Spleen (tissue), 13 donors: ENCODE measurements at places on chromosomes 3 and 15. TPM values are rescaled to one million over a fixed set of nuclear protein-coding genes. Genes with fewer than 3 reads are reported as not detected.

Gene SERINC4
- 0.24 TPM for polyA plus RNA-seq

Gene LRRIQ4
- polyA plus RNA-seq, result not detected

Gene CHRD
- polyA plus RNA-seq, result 5.2 TPM

Gene NAALADL2
- polyA plus RNA-seq, result 0.38 TPM

Gene ALDH1L1
- 0.35 TPM for polyA plus RNA-seq

Gene LRRC57
- 3.9 TPM for polyA plus RNA-seq

Gene C3orf22
- not detected for polyA plus RNA-seq

Gene GOLGA6D
- not detected for polyA plus RNA-seq

Gene ZPLD1
- not detected for polyA plus RNA-seq

Gene TEX55
- not detected for polyA plus RNA-seq

DNA sequence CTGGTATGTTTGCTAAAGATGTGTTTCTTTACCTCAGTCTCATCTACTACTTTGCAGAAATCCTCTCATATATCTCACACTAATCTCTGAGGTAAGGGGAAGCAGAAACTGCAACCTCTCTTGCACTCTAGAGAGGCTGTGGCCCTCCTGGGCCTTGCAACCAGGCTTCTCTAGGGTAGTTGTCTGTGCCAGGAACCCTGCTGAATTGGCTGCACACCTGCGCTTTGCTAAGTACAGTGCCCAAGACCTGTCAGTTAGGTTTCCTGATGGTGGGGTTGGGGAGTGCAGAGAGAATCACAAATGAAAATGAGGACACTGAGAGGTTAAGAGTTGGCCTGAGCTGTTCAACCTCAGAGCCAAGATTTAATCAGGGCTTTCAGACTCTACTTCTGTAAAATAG lies 117.2 kb upstream of the PLXNA1 start:
- DNase-seq, result no peak
- H3K36me3 ChIP-seq, result no peaks in the 10 kb centered on the region
- peaks cover 5% of the 10 kb centered on the region for H3K4me1 ChIP-seq
- no peaks in the 10 kb centered on the region for H3K27me3 ChIP-seq
- H3K27ac ChIP-seq, result no peak overlapping the region

DNA sequence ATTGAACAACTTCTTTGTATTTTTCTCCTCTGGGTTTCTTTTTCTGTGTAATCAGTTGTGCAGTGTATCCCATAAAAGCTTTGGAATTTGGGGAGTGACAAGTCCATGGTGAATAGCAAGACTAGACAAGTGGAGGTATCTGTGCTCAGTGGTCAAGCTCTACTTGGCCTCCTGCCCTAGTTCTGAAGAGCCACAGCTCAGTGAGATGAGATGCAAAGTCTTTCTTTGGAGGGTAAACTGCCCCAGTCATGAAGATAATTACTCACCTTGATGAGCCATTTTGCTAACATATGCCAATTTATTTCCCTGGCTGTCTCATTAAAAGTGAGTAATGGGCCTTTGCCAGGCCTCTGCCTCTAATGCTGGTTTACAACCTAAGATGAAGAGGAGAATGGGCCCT lies 271.2 kb upstream of the TRIM42 start:
- H3K27ac ChIP-seq, result no peak overlapping the region
- H3K4me3 ChIP-seq, result no peak overlapping the region
- no peaks in the 10 kb centered on the region for H3K4me1 ChIP-seq
- DNase-seq, result no peak

GRCh38 chr3:10223676-10224639 lies 24.3 kb upstream of the TATDN2 start:
- H3K36me3 ChIP-seq, result peaks cover 45% of the 10 kb centered on the region
- H3K27ac ChIP-seq, result peak overlapping the region; percentile 65
- peaks cover 92% of the 10 kb centered on the region for H3K4me1 ChIP-seq
- no peaks in the 10 kb centered on the region for H3K27me3 ChIP-seq

GRCh38 chr15:39896846-39897245 lies 23.2 kb downstream of the GPR176 start:
- no peaks in the 10 kb centered on the region for H3K27me3 ChIP-seq
- H3K36me3 ChIP-seq, result no peaks in the 10 kb centered on the region
- H3K4me1 ChIP-seq, result no peaks in the 10 kb centered on the region
- no peak overlapping the region for H3K4me3 ChIP-seq
- DNase-seq, result no peak
- no peak overlapping the region for H3K27ac ChIP-seq

GRCh38 chr15:50224606-50225005 lies 40.9 kb downstream of the HDC start:
- H3K27ac ChIP-seq, result no peak overlapping the region
- DNase-seq, result no peak
- no peaks in the 10 kb centered on the region for H3K4me1 ChIP-seq
- H3K27me3 ChIP-seq, result no peaks in the 10 kb centered on the region
- H3K36me3 ChIP-seq, result no peaks in the 10 kb centered on the region

DNA sequence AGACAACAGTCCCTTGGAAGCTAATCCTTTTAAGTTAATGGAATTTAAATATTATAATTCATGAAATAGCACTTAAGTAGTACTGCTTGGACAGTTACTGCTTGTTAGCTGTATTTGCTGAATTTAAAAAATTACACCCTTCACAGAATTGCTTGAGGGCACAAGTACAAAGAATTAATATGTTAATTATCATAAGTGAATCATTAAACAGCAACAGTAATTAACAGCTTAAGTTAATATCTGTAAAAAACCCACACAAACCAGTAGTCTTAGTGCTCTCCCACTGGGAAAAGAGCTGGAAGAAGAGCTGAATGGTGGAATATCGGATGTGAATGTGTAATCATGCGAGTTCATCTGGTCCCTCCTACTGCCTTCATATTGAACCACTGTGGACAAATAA lies 232.0 kb downstream of the CD47 start:
- H3K4me3 ChIP-seq, result no peak overlapping the region
- H3K36me3 ChIP-seq, result no peaks in the 10 kb centered on the region
- no peak overlapping the region for H3K27ac ChIP-seq
- no peaks in the 10 kb centered on the region for H3K27me3 ChIP-seq
- H3K4me1 ChIP-seq, result peaks cover 15% of the 10 kb centered on the region

DNA sequence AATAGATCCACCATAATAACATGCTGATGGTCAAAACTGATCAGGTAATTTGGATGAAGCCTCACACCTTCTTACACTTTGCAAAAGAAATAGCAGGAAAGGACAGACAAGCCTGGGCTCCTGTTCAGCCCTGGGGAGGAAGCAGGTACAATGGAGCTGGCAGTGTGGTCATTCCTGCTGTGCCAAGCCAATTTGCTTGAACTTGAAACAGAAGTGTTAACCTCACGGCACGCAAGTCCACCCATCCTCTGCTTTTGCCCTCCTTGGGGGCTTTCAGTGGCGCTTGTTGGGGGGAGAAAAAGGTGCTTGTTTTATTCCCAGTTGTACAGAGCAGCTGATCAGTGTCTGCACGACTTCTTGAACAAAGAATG lies 36.8 kb upstream of the RFTN1 start:
- H3K27me3 ChIP-seq, result no peaks in the 10 kb centered on the region
- no peaks in the 10 kb centered on the region for H3K36me3 ChIP-seq

- H3K27ac ChIP-seq, result no peak overlapping the region
- no peaks in the 10 kb centered on the region for H3K4me1 ChIP-seq
- H3K4me3 ChIP-seq, result no peak overlapping the region
- H3K27me3 ChIP-seq, result no peaks in the 10 kb centered on the region
Observed at GRCh38 chr3:108462899-108463298, 47.5 kb downstream of the MYH15 start.

- no peak overlapping the region for H3K27ac ChIP-seq
- H3K36me3 ChIP-seq, result no peaks in the 10 kb centered on the region
- no peaks in the 10 kb centered on the region for H3K27me3 ChIP-seq
- peaks cover 91% of the 10 kb centered on the region for H3K4me1 ChIP-seq
Observed at GRCh38 chr3:16897254-16897926, 12.6 kb downstream of the PLCL2 start.

- no peaks in the 10 kb centered on the region for H3K36me3 ChIP-seq
- no peak overlapping the region for H3K4me3 ChIP-seq
- peaks cover 21% of the 10 kb centered on the region for H3K4me1 ChIP-seq
- no peaks in the 10 kb centered on the region for H3K27me3 ChIP-seq
- peak overlapping the region; percentile 87 for H3K27ac ChIP-seq
Observed at GRCh38 chr15:63983061-63983711, 63.1 kb downstream of the DAPK2 start.

DNA sequence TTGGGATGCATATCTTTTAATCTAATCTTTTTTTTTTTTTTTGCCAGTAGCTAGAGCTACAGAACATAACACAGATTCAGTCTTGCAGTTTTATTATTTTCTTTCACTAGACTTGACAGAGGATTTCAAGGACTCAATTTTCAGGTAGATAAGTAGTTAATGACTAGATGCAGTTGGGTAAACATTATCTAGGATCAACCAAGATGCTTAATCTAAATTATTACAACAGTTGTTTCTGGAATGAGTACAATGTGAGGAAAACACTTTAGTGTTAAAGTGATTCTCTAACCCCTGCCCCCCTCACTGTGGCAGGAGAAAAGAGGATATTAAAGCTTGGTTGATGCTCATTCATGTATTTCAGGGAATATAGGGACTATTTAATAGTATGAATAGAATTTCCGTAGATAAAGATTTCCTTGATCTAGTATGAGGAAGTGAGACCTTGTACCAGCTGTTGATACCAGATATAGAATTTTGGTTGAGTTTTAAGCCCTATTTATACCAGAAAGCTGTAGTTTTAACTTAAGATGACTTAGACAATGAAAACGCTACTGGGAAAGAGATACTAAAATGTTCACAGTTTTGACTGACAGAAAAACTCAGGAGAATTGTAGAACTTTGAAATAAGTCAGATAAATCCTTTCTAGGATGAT lies 389.0 kb upstream of the C2CD4B start:
- H3K4me1 ChIP-seq, result no peaks in the 10 kb centered on the region
- no peak overlapping the region for H3K4me3 ChIP-seq
- H3K27me3 ChIP-seq, result no peaks in the 10 kb centered on the region
- H3K36me3 ChIP-seq, result no peaks in the 10 kb centered on the region

GRCh38 chr3:14304101-14305045 lies 98.0 kb upstream of the SLC6A6 start:
- no peak overlapping the region for H3K27ac ChIP-seq
- peaks cover 20% of the 10 kb centered on the region for H3K4me1 ChIP-seq
- H3K36me3 ChIP-seq, result no peaks in the 10 kb centered on the region

- H3K4me3 ChIP-seq, result peak within 1 kb of the TSS; percentile 66
- peak within 1 kb of the TSS; percentile 80 for H3K27ac ChIP-seq
- H3K27me3 ChIP-seq, result no peaks in the 10 kb centered on the region
- peak; percentile 96 for DNase-seq
Observed at GRCh38 chr3:48446425-48447193, at the start of gene ATRIP. TSS of gene ATRIP (plus strand) at chr3:48446737. CDS start at chr3:48446846, 109 bp downstream.

DNA sequence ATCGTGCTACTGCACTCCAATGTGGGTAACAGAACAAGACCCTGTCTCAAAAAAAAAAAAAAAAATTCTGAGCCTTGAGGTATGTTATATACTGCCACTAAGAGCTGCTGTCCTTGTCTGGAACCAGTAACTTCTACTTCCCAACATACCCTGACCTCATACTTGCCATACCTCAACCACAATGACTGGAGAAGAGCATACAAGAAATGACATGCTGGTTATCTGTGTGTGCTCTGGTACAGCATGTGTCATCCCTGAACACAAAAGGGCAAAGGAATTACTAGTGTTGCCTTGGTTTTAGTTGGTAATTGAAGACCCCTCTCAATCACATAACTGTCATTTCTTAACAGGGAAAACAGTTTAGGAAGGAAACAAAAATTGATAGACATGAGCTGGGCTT lies 54.5 kb downstream of the MRPS25 start:
- H3K27me3 ChIP-seq, result no peaks in the 10 kb centered on the region
- no peak overlapping the region for H3K4me3 ChIP-seq
- H3K27ac ChIP-seq, result no peak overlapping the region
- H3K4me1 ChIP-seq, result no peaks in the 10 kb centered on the region
- no peak for DNase-seq

GRCh38 chr3:159828542-159828943 lies 160.1 kb upstream of the IL12A start:
- H3K27me3 ChIP-seq, result no peaks in the 10 kb centered on the region
- DNase-seq, result no peak
- no peak overlapping the region for H3K4me3 ChIP-seq
- H3K27ac ChIP-seq, result no peak overlapping the region
- no peaks in the 10 kb centered on the region for H3K36me3 ChIP-seq
- no peaks in the 10 kb centered on the region for H3K4me1 ChIP-seq

DNA sequence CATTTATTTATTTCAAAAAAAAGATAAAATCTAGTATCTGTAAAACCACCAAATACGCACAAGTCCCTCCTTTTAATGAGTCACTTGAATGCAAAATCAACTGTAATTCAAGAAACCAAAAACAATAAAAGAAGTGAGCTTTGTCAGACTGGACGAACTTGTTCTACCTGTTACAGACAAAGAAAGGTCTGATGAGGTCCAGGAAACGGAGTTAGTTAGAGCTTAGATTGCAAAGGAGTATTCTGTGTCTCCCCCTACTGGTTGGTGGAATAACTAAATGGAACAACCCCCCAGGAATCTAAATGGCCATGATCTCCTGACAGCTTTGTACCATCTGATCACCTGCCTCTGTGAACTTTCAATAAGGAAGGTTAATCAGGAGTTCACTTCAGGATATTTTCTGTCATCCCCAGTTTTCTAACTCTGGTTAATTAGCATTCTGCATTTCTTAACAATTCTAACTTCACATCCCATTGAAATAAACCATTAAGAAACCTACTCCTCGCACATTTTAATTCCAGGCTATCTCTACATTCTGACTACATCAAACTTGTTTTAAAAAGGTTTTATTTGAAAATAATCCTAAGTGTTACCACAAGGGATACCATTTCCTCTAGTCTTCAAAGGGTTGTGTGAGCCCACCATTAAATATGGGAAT lies 333.0 kb upstream of the SATB1 start:
- no peaks in the 10 kb centered on the region for H3K27me3 ChIP-seq
- H3K36me3 ChIP-seq, result no peaks in the 10 kb centered on the region
- H3K27ac ChIP-seq, result no peak overlapping the region
- H3K4me3 ChIP-seq, result no peak overlapping the region

GRCh38 chr3:194522579-194523046 lies 35.8 kb upstream of the ATP13A3 start:
- no peaks in the 10 kb centered on the region for H3K36me3 ChIP-seq
- H3K27me3 ChIP-seq, result no peaks in the 10 kb centered on the region
- H3K4me1 ChIP-seq, result no peaks in the 10 kb centered on the region
- H3K27ac ChIP-seq, result no peak overlapping the region
- no peak overlapping the region for H3K4me3 ChIP-seq

- DNase-seq, result no peak
- H3K27ac ChIP-seq, result no peak overlapping the region
- H3K27me3 ChIP-seq, result no peaks in the 10 kb centered on the region
- H3K4me3 ChIP-seq, result no peak overlapping the region
Observed at GRCh38 chr15:52515343-52515742, 13.3 kb downstream of the MYO5A start.

DNA sequence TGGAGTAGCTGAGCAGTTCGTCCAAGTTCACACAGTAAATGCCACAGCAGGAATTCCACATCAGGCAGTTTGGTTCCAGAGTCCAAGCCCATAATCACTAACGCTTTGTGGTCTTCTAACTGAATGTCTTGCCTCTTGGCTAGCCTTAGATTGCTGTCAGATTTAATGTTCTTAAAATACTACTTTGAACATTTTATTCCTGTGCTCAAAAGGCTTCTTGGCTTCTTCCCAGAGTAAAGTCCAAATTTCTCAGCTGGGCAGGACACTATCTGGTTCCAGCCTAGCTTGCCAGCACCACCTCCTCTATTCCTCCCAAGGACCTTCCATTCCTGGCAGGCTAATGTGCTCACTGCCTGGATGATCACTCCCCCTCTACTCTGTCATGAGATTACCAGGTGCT lies 256.9 kb downstream of the SQOR start:
- H3K4me3 ChIP-seq, result no peak overlapping the region
- no peak overlapping the region for H3K27ac ChIP-seq
- no peak for DNase-seq
- H3K36me3 ChIP-seq, result no peaks in the 10 kb centered on the region
- H3K27me3 ChIP-seq, result no peaks in the 10 kb centered on the region
